Fibroblast of skin of left biceps (primary cell): ENCODE measurements at places on chromosomes 6 and 20.

- no peak for DNase-seq
Measured at GRCh38 chr6:170091000-170091638, 199.8 kb downstream of the DLL1 start.

DNA sequence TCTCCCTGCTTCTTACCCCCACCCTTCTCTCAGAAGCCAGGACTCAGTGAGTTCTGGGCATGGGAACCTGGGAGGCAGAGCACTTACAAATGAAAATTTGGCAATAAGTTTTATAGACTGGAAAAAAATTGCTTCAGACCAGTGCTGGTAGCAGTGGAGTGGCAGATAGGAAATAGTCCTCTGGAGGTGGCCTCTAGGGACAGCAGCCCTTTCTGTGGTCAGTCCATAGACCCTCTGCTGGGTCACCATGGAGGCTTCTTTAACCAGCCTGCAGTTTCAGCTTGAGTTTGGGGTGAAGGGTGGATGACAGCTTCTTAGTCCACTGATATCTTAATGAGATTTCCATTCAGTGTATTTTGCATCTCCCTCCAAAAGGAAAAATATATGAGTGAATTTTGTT lies 179.1 kb downstream of the ARID1B start:
- DNase-seq = no peak

DNA sequence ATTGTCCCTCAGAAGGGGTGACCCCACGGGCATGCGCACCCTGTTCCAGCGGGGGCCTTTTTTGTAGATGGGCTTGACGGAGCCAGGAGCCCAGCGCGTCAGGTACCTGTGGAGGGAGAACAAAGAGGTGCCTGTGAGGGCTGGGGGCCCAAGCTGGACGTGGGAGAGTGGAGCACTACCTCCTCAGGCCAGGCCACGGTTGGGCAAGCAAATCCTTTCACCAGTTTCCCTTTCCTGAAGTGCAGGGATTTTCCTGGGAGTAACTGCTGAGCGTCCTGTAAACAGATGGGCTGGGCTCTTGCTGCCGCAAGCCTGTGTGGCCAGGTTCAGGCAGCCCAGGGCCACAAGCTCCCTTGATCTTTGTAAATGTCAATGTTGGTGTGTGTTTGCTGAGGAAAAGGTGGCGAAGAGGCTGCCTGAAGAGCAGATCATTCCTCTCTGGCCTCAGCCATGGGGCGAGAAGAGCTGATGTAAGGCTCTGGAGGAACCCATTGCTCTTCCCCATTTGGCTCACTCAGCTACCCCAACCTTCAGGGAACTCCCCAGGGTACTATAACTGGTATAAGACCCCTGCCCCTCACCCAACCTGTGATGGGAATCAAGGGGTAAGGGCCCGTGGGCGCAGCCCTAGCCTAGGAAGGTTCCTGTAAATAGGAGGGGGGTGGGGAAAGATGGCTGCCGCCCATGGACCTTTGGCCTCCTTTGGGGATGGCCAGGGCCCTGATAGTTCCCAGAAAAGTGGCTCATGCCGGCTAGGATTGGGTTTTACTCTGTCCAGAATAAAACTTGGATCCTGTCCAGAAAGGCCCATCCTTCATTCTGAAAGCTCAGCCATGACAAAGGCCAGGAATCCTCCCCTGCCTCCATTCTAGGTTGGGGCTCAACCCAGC lies 15.5 kb downstream of the MRPS18A start:
- no peak for DNase-seq

- no peak for DNase-seq
Measured at GRCh38 chr6:121439926-121440325, 4.5 kb downstream of the GJA1 start.

- no peak for DNase-seq
Measured at GRCh38 chr6:96789871-96790270, 47.4 kb downstream of the GPR63 start.

DNA sequence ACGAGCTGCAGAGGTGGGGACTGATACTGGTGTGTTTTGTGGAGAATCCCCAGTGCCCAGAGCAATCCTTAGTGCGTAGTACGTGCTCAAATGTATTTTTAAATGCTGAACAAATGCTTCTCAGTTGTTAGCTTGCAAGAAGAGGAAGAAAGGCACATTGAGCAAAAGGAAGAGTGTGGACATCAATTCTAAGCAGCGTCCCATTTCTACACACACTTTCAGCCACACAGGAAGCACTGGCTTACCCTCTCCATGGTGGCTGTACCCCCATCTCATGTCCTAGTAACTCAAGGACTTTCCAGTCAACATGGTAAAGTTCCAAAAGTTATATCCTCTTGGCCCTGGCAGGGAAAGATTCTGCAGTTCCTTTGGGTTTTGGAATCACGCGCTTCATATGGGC lies 98.8 kb upstream of the NXT1 start:
- DNase-seq = no peak

DNA sequence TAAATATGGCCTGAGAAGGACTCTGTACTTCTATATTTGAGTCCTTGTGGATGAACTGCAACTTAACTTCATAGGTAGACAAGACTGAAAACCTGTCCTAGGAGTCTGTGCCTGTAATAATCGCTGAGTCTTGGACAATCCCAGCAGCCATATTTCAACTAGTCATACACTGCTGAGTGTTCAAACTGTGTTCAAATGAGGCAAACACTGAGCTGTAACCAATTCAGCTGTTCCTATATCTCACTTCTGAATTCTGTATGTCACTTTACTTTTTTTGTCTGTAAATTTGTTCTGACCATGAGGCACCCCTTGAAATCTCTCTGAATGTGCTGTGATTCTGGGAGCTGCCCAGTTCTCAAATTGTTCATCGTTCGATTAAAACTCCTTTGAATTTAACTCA lies 72.4 kb downstream of the FOXF2 start:
- DNase-seq = no peak

DNA sequence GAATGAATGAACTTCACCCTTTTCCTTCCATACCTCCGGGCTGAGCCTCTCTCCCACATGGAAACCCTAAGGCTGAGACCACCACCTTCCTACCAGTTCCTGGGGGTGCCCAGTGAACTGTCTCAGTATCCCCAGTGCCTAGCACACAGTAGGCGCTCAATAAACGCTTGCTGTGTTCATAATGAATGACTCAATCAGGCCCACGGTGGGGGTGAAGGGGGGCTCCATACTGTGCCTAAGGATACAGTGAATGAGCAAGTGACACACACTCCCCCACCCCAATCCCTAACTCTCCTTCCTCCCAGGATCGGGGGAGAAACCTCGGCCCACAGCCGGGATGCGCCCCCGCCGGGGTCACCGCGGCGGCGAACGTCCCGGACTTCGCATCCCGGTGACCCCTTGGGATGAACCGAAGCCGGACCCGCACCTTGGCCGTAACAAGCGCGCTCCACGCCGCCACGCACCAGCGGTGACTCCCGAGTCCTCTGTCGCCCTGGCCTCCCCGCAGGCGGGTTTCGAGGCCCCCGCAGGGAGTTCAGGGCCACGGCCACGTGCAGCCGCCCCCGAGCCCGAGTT lies 592 bp downstream of the KCNG1 start:
- no peak for DNase-seq

DNA sequence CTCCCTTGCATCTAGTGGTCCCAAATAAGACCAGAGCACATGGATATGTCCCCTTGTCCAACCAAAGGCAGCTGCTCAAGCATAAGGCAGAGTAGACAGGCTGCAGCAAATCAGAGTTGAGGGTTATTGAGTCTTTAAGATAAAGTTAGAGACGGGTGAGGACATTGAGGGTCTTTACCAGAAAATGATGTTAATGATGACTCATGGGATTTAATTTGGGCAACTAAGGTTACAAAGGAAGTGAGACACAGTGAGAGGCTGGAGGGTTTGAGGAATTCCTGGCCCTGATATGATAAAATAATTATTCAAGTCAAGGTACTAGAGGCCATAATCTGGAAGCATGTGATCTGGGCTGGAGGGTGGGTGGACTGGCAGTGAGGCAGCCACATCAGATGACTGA lies 133.6 kb downstream of the ALDH8A1 start:
- no peak for DNase-seq

GRCh38 chr6:88378639-88379038 lies 212.5 kb upstream of the CNR1 start:
- DNase-seq = no peak

DNA sequence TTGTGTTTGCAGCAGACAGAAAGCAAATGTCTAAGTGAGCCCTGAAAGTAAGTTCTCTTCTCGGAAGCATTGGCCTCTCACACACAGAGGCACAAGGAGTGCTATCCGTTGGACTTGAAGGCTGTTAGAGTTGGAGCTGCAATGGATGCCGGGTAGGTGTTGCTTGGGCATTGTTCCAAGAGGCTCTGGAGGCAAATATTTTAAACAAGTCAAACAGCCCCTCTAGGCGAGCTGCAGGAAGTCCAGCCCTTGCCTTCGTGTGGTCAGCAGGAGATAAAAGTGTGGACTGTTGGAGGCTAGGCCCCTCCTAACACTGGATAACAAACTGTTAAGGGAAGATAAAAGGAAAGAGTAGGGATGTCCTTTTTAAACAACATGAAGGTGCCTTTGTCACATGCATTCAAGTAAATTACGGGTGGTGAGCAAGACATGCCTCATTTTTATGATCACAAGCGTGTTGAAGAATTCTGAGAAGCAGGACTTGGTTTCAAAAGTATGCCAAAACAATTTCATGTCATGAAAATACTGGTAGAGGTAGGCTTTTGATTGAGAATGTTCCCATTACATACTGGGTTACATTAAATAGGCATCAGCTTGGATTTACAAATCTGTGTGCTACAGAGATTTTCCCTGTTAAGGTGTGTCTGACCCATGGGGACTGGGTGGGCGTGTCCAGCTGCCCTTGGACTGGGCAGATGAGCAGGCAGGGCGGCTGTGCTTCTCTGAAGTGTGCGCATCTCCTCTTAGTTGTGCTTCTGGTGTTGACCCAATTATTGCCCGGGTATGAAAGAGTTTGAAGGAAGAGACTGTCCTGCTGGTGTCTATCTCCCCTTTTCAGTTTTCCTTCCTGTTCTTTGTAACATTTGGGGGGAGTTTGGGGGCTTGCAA lies 57.5 kb downstream of the RREB1 start:
- DNase-seq = no peak

GRCh38 chr6:26536571-26537159 lies 1.5 kb upstream of the HMGN4 start:
- DNase-seq = peak; percentile 54

- DNase-seq = no peak
Measured at GRCh38 chr20:23230766-23231385, 119.7 kb upstream of the NXT1 start.

- no peak for DNase-seq
Measured at GRCh38 chr6:100904316-100904715, 23.2 kb upstream of the ASCC3 start.

DNA sequence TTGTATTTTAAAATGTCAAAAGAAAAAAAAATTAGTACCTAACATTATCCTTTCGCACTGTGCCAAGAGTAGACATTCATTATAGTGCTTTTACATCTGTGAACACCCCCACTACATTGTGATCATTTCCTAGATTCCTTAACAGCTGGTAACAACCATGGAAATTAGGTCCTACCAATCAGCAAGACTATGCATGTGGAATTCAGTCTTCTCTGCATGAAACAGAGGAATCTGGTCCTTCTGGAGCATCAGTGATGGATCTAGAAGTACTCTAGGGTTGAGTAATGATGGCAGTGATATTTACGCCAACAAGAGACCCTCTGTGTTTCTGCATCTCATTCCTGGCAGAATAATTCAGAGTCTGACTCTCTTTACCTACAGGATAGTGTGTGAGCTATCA lies 9.4 kb downstream of the OR12D1 start:
- DNase-seq = no peak

DNA sequence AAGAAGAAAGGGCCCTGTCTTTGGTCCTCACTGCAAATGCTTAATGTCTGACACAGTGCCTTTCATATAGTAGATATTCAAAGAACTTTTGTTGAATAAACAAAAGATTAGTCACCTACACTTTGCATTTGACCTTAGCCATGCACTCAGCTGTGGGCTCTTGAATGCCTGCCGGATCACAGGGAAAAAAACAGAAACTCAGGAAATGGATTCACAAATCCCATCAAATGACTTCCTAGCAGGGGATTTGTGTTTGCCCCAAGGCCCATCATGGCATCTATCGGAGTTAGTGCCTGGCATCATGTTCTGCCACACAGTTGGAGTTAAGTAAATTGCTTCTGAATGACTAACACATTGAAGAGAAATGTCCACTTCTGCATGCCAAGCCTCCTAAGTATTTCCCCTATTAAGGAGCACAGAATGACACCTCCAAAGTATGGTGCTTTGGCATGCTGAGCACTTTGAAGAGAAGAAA lies 72.3 kb upstream of the DST start:
- no peak for DNase-seq

- peak; percentile 59 for DNase-seq
Measured at GRCh38 chr6:76885861-76886301, 577.4 kb downstream of the HTR1B start.

DNA sequence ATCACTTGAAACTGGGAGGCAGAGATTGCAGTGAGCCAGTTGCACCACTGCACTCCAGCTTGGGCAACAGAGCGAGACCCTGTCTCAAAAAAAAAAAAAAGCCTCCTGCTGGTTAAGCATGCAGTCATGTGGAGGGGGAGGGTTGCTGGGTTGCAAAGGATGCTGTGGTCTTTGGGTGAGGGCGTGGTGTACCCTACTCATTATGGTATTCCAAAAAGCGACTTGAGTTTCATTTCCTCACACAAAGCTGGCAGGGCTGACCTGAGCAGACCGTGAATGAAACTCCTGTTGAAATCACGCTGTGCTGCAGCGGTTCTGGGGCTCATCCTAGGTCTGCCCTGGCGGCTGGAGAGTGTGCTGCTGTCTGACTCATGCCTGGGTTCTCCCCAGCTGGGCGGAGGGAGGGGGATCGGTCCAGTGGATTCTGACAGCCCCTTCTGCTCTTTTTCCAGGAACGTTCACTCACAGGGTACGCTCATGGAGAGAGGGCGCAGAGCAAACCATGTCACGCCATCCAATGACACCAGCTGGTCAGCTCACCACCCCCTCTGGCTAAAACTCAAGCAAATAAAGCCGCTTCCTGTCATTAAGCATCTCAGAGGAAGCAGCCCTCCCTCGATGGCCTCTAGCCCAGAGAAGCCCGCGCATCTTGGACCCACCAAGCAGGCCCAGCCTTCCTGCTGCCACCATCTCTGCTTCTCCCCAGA lies 166.2 kb downstream of the SCML4 start:
- DNase-seq = no peak

- DNase-seq = peak; percentile 51
Measured at GRCh38 chr6:33425668-33426577, 6.1 kb downstream of the SYNGAP1 start.

DNA sequence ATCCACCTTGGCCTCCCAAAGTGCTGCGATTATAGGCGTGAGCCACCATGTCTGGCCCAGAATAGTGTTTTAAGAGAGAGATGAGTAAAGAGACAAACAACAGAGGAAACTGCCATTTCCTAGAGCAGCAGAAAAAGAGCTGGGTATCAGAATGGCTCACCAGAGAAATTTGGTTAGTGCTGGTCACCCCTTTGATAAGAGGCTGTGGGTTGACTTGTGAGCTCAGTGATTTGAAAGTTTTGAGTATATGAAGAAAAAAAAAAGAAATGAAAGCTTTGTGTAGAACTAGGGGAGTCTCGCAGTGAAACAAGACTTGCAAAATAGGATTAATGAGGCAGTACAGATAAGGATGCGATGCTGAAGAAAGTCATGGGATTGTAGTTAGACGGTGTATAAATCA lies 29.6 kb downstream of the MGME1 start:
- no peak for DNase-seq

GRCh38 chr6:52189974-52190373 lies 3.8 kb downstream of the IL17A start:
- no peak for DNase-seq

- no peak for DNase-seq
Measured at GRCh38 chr6:38234934-38235682, 404.6 kb downstream of the BTBD9 start.
